ENCODE measurements at places on chromosomes 3 and 15.
A peak's percentile ranks its signal among the peaks of the same experiment; 100 is the strongest.

DNA sequence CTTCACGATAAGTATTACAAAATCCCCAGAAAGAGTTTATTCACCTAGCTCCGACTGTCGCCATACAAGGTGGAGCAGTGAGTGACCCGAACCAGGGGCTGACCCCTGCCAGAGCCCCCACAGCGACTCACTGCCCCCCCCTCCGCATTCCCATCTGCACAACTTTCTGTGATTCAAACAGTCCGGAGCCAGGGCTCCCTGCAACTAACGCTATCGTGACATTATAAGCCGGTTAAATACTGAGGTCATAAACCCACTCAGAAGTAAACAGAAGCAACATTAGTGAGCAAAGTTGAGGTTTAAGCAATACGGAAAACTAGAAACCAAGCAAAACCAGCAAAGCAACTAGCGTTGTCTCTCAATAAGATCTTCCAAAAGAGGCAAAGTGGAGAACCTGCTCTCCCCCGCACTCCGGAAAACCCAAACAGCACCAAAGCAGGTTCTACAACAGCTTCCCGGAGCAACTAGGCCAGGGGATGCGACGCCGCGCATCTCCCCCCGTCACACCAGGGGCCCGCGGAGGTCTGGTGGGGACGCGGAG, 642 bp downstream of the SCAP start:
- peak; percentile 67 for DNase-seq

GRCh38 chr15:68749793-68750192, 70.9 kb downstream of the ANP32A start:
- peak; percentile 75 for DNase-seq

GRCh38 chr3:46965151-46965550, 11.4 kb downstream of the CCDC12 start:
- DNase-seq, result peak; percentile 19

GRCh38 chr15:86661580-86661979, 581.9 kb downstream of the AGBL1 start:
- DNase-seq, result no peak

GRCh38 chr15:70385711-70386110, 288.0 kb upstream of the TLE3 start:
- DNase-seq, result no peak

DNA sequence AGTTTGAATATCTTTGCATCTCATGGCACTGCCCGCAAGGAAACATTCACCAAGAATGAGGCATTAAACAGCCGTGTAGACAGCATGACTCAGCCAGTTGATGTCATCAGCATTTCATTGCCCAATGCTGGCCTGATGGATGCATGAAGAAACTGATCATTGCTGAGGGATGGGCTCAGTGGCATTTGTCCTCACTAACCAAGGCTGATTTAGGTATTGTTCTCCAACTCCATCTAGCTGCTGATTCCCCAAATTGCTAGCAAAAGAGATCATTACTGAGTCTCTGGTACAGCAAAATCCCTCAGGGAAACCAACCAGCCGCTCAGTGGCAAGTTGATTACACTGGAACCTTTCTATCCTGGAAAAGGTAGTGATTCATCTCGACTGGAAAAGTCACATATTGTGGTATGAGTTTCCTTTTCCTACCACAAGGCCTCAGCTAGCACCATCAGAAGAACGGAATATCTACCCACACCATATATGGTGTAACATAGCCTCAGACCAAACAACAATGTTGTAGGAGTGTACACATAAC, 186.5 kb upstream of the GAP43 start:
- DNase-seq, result peak; percentile 95

All from adipocyte (in vitro differentiated cells).